Urinary bladder (tissue), 4 donors: ENCODE measurements at places on chromosomes 16 and 17. TPM values are rescaled to one million over a fixed set of nuclear protein-coding genes. Genes with fewer than 3 reads are reported as not detected.

The SCGB1C2 gene
- polyA plus RNA-seq, result not detected

The SLC52A1 gene
- 0.35 TPM for polyA plus RNA-seq

The MGRN1 gene
- polyA plus RNA-seq, result 34.9 TPM

The STH gene
- not detected for polyA plus RNA-seq

The PDILT gene
- polyA plus RNA-seq, result not detected

The CCDC154 gene
- 0.86 TPM for polyA plus RNA-seq

The MAP2K6 gene
- 2.6 TPM for polyA plus RNA-seq
